Stimulated activated CD4-positive, alpha-beta T cell treated with anti-CD3 and anti-CD28 coated beads, Interleukin-1b, Interleukin-23, amount 100 ng/mL, for 1 hour (primary cell): ENCODE measurements at places on chromosomes 16 and 17.

DNA sequence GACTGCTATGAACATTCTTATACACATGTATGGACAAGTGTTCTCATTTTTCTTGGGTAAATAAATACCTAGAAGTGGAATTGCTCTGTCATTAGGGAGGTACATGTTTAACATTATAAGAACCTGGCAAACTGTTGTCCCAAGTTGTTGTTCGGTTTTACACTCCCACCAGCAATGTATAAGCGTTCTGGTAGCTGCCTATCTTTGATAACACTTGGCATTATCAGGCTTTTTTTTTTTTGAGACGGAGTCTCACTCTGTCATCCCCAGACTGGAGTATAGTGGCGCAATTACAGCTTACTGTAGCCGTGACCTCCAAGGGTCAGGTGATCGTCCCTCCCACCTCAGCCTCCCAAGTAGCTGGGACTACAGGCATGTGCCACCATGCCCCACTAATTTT is 16.3 kb downstream of the ATAD5 start:
- no peak for DNase-seq

DNA sequence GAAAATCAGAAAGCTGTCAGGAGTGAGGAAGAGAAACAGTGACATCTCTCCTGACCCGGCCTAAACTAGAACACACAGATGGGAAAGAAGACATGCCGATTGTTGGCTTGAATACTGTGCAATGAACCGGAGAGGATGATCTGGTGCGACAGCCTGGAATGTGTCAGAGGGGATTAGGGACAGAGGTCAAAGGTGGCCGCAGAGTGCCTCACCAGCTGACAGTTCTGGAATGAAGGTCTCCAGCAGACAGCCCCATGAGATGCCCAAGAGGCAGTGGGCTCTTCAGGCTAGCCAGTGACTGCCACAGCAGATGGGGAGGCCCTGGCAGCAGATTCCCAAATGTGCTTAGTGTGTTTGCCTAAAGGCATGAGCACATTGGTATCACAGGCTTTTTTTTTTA is 623.2 kb downstream of the CDH8 start:
- no peak for DNase-seq

GRCh38 chr16:58119509-58119845 is 9.7 kb downstream of the CFAP20 start:
- DNase-seq = no peak

- peak; percentile 4 for DNase-seq
These were observed 22.6 kb downstream of the NDE1 start for GRCh38 chr16:15672514-15673167.

- no peak for DNase-seq
These were observed 33.8 kb downstream of the GTF3C1 start for GRCh38 chr16:27515874-27516353.
